ENCODE measurements at places on chromosomes 4 and X.

- no peak for DNase-seq
Measured at GRCh38 chr4:99100876-99101275, 12.3 kb upstream of the ADH5 start.

GRCh38 chrX:39470588-39471407, 627.0 kb downstream of the BCOR start:
- no peak for DNase-seq

DNA sequence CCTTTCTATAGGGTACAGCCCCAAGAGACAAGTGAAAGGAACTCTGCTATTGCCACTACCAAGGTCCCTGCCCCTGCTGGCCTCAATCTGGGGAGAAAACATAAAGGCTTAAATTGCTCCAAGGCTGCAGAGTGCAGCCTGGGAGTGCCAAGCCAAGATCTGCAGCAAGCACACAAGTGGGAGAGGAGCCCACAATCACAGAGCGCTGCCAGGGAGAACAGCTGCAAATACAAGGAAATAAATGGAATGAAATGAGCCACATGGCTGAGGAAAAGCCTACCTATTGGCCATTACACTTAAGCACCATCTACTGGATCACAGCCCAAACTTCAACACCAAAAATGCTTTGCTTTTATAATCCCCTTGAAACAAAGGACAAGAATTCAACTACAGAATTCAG, 582.4 kb downstream of the FAM133A start:
- DNase-seq, result no peak

GRCh38 chr4:74541667-74542066, 96.7 kb downstream of the AREG start:
- no peak for DNase-seq

DNA sequence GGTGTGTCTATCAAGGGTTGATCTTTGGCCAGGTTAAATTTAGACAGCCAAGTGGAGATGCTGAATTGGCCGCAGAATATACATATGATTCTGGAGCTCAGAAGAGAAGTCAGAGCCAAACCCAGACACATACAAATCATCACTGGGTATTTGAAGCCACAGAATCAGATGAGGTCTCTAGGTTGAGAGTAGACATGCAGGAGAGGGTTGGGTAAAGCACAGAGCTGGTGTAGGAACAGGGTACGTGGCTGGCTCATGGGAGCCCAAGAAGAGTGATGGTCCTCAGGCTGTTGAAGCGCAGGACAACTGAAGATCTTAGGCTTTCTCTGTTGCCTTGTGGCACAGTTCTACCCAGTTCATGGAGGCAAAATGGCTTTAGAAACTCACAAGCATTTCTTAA, 37.7 kb downstream of the ADAMTS3 start:
- DNase-seq, result no peak

DNA sequence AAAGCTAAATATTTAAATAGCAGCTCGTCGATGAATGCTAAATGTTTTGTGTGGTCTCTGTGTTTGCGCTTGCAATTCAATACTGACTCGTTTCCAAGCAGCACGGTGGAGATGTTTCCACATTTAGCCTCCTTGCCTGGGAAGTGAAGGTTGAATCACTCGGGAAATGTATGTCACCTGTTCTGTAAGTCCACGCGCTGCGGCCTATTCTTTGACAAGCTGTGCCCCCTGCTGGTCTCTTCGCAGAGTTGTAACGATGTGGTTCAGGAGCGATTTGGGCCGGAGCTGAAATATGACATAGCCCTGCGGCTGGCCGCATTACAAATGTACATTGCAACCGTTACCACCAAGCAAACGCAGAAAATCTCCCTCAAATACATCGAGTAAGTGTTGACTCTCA, 89.6 kb upstream of the PRPS2 start:
- no peak for DNase-seq

GRCh38 chr4:55635282-55635681, 816 bp downstream of the NMU start:
- no peak for DNase-seq

GRCh38 chr4:80781431-80781830, 249.1 kb upstream of the BMP3 start:
- DNase-seq, result no peak

- DNase-seq, result no peak
Measured at GRCh38 chr4:102037566-102037965, 247.0 kb downstream of the BANK1 start.

DNA sequence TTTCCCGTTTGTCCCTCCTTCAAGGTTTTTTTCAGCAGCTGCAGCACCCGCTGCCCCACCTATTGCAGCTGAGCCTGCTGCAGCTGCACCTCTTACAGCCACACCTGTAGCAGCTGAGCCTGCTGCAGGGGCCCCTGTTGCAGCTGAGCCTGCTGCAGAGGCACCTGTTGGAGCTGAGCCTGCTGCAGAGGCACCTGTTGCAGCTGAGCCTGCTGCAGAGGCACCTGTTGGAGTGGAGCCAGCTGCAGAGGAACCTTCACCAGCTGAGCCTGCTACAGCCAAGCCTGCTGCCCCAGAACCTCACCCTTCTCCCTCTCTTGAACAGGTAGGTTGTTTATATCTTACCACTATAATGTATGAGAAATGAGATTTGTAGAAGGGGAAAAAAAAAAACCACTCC, 4.5 kb downstream of the PRR27 start:
- no peak for DNase-seq

DNA sequence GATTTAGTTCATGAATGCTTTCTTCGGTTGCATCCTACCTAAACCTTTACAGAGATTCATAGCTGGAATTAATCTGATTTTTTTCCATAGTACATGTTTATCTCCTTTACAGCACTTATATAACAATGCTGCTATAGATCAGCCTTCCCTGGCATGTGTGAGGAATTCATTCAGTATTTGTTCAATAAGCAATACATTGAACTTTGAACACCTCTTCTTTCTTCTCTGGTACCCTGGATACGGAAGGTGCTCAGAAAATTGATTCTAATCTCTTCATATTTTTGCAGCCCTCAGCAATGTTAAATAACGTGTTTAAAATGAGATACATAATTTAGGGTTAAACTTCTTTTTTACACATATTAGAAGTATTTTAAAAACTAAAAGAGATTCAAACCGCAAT, 467.4 kb downstream of the TRIML1 start:
- no peak for DNase-seq

DNA sequence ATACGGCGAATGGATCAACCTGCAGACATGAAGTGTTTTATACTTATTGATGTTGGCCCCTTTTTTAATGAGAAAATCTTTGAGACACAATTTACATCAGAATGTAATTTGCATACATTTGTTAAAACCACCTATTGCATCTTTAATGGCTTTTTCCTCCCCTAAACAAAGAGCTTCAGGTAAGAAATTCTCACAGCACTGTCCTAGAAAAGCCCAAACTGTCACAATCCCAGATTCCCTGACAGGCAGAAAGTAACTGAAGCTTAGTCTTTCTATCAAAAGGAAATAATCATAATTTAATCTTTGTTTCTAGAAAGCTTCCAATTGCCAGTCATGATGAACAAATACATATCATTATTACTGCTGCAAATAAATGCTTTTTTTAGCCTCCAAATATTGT, 407.9 kb downstream of the TMA16 start:
- DNase-seq, result no peak

DNA sequence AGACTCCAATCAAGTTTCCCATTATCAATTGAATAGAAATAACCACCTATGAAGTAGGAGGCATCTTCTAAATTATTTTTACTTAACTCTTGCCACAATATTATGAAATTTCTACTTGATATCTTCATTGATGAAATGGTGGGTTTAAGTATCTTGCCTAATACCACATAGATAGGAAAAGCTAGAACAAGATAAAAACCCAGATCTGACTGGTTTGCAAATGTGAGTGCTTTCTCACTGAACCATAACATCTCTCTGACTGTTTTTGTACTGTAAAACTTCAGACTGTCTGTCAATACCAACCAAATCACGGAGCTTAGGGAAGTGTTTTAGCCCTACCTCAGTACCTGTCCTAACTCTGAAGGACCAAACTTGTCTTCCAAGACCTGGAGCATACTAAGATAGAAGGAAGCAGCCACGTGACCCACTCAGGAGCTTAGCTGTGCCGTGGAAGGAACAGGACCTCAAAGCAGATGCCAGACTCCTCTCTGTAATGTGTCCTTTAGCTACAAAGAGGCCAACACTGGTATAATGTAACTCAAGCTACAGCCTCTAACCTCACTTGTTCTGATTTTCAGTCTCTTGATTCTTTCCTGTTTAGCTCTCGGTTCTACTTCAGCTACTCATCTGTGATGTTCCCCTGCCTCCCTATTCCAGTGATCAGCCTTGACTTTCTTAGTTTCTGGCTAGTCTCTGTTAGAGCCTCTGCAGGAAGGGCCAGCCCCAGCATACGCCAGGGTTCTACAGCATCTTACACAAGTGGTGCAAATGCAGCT, 84.4 kb downstream of the LRP2BP start:
- DNase-seq, result no peak

- no peak for DNase-seq
Measured at GRCh38 chr4:140172960-140173359, 19.0 kb upstream of the MAML3 start.

DNA sequence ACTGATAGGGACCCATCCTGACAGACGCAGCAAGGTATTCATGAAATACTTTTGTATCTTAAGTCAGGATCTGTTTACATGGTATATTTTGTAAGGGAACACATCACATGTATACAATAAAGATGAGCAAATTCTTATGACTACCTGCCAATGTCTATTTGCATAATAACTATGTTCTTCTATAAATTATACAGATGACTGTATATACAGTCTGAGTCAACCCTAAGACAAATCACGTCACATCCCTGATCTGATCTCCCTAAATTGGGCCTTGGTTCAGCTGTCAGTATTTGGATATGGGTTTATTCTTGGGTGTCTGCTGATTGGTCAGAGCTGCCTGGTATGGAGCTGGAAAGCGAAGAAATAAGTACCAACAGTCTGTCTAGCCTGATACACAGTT, 93.3 kb downstream of the SERPINA7 start:
- no peak for DNase-seq

GRCh38 chr4:117421706-117422105, 336.3 kb upstream of the TRAM1L1 start:
- DNase-seq, result no peak

- no peak for DNase-seq
Measured at GRCh38 chr4:9599266-9599665, 155.1 kb downstream of the DEFB131A start.

- no peak for DNase-seq
Measured at GRCh38 chr4:10201381-10202223, 85.0 kb upstream of the WDR1 start.

DNA sequence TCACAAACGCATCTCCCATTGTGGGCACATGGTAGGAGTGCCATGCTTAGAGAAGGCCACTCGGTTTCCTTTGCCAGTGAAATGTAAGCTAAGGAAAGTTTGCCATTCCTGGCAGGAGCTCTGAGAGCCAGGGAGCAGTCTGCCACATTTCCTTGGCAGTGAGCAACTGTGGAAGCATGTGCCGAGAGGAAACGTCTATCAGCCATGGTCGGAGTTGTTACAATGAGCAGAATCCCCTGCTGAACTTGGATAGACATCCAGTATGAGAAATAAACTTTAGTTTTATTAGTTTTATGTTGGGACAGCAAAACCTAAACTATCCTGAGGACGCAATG, 51.1 kb downstream of the ENOPH1 start:
- DNase-seq, result no peak

- no peak for DNase-seq
Measured at GRCh38 chrX:134541906-134542305, 81.9 kb downstream of the HPRT1 start.

GRCh38 chr4:118270492-118270891, 82.3 kb downstream of the PRSS12 start:
- DNase-seq, result no peak

DNA sequence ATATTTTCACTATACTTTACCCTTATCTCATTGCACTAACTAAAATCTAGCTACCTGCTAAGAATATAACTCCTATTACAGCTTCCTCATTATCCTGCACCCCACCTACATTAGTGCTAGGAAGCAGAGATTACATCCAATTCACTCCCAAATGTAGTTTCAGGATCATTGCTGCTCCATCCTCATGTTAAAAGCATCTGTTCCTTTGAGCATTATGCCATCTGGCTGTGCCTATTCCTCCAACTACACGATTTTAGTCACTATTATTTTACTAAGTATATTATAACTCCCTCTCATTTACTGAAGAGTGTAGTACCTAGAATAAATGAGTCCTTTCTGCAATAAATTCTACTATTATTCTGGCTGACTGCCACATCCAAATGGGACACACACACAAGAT, 1586.9 kb downstream of the TECRL start:
- DNase-seq, result no peak

DNA sequence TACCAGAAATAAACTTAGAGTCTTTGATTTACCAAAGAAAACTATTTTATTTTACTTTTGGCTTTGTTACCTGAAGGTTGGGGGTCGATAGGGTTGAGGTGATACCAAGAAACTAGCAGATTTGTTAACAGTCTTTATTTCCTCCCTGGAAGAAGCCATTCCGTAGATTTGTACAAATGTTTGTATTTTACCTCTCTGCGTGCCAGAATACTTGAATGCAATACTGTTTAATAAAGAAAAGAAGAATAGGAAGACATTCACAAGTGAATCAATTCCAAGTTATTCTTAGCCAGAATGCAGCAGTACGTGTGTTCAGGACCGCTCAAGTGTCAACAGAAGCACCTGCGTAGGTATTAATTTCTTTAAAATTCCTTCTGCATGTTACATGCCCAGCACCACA, 260.3 kb upstream of the TENM3 start:
- DNase-seq, result no peak

DNA sequence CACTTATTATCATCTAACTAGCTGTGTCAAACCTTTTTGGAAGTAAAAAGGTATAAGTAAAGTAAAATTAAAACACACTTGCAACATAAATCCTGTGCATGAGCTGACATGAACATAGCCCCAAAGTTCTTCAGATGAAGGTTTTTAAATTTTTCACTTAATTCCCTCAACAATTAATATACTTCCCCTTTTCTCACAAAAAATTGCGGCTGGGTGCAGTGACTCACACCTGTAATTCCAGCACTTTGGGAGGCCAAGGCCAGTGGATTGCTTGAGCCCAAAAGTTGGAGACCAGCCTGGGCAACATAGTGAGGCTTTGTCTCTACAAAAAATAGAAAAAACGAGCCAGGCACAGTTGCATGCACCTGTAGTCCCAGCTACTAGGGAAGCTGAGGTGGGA, 16.8 kb downstream of the RASGEF1B start:
- no peak for DNase-seq

GRCh38 chr4:165851256-165851655, 21.8 kb upstream of the TLL1 start:
- DNase-seq, result no peak

DNA sequence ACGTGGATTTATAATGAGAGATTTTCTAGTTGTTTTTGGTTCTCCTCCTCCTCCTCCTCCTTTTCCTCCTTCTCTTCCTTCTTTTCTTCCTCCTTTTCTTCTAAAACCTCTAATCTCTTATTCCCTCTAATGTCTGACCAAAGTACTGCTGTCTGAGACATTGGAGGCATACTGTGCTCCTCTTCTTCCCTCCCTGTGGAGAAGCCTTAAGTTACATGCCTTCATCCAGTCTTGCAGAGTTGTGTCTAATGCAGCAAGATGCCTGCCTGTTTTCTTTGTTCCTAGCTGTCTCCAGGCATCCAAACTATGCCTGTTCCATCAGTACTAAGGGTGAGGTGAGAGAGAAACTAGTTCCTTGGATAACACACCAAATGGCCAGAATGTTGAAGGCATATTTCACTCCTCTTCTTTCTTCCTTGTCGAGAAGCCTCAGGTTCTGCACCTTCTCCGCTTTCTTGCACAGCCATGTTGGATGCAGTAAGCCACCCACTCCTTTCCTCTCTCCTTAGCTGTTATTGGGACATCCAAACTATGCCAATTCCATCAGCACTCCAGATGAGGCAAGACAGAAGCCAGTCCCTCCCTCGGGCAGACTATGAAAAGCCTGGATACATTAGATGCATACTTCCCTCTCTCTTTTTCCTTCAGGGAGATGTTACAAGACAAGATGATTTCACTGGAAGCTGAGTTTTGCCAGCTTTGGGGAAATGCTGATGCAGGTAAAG, 285.7 kb upstream of the TRAM1L1 start:
- no peak for DNase-seq
